ENCODE measurements at places on chromosomes 3 and 15.

DNA sequence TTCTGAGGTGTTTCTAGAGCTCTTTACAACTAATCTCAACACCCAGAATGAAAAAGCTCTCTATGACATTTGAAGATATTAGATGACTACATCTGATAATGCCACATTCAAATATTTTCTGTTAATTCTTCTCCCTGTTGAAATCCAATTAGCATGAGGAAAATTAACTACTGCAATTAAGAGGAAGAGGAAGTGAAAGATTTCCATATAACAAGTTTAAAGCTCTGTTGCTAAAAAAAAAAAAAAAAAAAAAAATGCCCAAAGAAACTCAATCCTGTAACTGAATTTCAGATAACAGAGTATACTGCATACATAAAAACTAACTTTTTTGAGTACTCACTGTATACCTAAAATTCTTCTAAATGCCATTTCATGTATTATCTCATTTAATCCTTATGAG lies 109.8 kb downstream of the TNIK start:
- DNase-seq = no peak

DNA sequence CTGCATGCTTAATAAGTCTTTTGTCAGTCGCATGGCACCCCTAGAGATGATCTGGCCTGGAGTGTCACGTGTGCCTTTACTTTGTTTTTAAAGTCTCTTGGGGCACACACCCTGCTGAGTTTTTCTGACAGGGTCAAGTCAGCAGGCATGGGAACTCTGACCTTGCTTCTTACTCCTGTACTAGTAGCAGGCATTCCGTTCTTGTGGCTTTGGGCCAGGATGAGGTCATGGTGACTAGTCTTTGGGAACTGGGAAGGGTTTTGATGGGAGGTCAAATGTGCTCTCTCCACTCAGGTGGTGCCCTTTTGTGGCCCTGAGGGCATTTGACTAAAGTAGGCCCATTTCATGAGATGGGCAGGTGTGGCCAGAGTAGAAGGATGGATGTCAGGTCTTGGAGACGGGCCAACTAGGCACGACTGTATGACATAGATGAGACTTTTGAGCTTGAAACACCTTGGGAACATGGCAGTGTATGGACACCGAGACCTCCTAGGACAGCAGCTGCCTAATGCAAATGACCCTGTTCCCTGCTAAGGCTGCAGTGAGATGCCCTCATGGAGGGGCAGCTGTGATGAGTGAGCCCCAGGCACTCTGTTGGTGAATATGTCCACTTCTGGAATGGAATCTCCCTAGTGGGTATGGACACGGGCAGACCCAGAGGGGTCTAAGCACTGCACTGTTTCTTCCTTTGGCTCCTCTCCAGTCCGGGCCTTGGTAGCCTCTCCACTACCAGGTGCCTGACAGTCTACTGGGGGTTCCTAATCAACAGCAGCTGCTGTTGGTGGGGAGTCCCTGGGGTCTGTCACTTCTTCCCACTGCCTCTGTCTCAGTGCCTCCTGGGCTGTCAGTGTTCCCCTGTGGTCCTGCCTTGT lies 16.4 kb downstream of the SRPRB start:
- DNase-seq = no peak

DNA sequence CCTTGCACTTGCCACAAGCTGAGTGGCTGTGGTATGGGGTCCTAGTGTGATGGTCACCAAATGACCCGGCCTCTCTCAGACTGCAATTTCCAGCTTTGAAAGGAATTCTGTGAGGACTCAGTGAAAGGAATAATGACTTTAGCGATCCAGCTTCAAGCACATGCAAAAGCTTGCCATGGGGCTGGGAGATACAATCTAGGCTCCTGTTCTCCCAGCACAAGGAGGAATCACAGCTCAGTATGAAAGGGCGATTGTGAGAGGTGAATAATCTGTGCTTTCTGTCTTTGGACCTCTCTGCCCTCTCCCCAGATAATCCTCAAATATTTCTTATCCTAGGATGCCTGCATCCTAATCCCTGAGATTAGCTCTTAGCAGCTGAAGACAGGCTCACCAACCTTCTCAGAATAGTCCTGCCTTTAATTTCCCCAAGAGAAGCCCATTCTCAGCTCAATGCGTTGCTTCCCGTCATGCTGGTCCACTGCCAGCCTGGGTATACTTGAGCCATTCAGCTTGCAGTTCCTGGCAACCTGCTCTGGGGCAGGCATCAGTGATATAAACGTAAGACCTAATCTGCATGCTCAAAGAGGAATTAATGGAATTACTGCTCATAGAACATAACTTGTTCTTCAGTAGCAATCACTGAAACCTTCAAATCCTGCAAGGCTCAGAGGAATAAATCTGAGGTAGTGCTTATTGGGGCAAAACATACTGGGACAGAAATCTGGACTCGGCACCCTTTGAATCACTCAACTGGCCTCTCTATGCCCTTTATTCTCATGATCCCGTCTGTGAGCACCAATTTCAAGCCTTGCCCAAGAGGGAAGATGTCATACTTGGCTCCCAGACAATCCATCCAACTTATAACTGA lies 15.1 kb downstream of the TLNRD1 start:
- no peak for DNase-seq

DNA sequence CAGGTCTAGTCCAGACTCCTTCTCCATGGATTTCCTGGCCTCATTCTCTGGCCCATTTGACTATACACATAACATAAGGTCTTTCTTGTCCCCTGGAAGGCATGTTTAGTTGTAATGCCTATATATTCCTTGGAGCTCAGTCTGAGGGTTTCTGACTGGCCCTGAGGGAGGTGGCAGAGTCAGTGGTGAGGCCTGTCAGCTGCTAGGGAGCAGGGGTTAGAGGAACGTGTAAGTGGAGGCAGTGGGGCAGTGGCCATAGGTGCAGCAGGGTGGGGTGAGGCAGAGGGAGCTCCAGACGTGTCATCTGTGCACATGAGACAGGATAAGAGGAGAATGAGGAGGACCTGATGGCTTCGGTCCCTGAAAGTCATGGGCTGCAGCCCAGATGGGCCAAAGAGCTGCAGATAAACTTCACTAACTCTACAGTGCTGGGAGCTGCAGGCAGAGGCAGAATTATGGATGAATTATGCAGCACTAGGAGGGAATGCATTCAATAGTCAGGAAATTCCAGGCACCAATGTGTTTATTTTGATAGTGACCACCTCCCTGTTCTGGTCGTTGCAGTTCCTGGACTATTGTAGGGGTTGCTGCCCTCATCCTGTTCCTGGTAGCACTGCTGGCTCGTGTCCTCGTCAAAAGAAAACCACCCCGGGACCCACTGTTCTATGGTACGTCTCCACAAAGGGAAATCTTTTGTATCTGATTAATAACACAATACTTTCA lies 4.9 kb downstream of the TM6SF1 start:
- DNase-seq = no peak

GRCh38 chr3:50195501-50196252 lies 4.3 kb downstream of the GNAT1 start:
- DNase-seq = no peak

GRCh38 chr3:140586311-140586710 lies 91.6 kb upstream of the TRIM42 start:
- no peak for DNase-seq

- no peak for DNase-seq
Observed at GRCh38 chr15:88896333-88897033, 1.1 kb upstream of the HAPLN3 start.

DNA sequence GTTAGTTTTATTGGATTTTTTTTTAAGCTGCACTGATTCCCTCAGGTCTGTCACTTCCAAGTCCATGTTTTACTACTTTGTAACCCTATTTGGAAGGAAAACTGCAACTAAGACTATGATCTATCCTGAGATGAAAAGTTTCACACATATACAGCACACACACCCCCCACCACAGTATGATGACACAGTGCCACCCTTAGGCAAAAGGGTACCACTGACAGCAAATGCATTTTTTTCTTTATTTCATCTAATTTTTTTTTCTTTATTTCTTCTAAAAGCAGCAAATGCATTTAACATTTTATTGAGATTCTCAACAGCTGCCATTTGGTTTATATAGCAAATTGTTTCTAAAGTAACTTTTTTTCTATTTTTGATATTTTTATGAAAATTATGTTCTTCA lies 21.2 kb downstream of the NGRN start:
- no peak for DNase-seq

- no peak for DNase-seq
Observed at GRCh38 chr3:196227629-196228493, 11.5 kb downstream of the SLC51A start.

Measured in activated CD4-positive, CD25-positive, alpha-beta regulatory T cell treated with anti-CD3 and anti-CD28 coated beads, Interleukin-2, amount 50 U/mL, for 16 hours (primary cell).